Stimulated activated CD4-positive, alpha-beta T cell treated with anti-CD3 and anti-CD28 coated beads, Interleukin-4, amount 100 ng/mL, for 24 hours (primary cell): ENCODE measurements at places on chromosomes 5 and 9.

DNA sequence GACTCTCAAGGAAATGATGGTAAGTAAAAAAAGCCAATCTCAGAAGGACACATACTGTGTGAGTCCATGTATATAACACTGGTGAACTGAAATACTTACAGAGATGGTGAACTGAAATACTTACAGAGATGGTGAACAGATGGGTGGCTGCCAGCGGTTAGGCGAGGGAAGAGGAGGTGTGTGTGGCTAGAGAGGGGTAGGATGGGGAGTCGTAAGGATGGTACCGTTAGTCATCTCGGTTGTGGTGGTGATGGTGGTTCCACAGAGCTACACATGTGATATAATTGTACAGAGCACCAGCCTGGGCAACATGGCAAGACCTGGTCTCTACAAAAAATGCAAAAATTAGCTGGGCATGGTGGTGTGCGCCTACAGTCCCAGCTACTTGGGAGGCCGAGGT is 113.6 kb upstream of the RAPGEF1 start:
- peak; percentile 16 for DNase-seq

DNA sequence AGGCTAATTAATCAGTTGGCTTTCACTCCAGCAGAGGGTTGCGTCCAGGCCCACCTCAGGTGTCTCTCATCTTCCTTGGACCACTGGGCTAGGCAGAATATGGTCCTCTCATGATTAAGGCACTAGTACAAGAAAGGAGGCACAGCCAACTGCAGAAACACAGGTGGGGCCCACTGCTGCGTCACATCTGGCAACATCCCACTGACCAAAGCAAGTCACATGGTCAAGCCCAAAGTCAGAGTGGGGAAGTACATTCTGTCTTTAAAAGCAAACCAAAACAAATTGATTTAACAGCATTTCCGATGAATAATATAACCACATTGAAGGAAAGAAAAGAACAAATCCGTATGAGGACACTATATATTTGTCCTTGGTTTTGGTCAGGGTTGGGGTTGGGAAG is 28.0 kb upstream of the UBTD2 start:
- no peak for DNase-seq

DNA sequence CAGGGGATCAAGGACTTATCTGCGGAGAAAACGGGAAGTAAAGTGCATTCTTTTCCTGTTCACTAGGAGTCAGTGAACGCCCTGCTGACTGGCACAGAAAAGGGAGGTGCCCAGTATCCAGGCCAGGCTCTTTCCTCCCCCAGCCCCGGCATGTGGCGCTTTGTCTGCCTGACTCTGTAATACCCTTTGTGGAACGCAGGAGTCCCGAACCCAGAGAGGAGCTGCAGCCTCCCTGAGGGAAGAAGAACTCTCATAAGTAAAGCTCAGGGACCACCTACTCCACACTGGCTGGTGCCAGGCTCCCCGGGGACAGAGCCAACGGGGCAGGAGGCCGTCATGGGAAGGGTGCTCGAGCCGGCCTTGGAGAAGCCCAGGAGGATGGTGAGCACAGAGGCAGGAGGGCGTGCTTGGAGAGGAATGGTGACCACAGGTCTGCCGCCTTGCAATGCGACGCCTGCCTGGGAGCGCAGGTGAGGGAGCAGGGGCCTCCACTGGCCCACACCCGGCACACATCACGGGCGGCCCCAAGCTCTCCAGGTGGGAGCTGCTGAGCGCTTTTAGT is 31.5 kb downstream of the VAV2 start:
- no peak for DNase-seq

- no peak for DNase-seq
Observed at GRCh38 chr5:169350016-169350415, 49.1 kb upstream of the SLIT3 start.

GRCh38 chr5:1919209-1919566 is 36.5 kb upstream of the IRX4 start:
- DNase-seq: no peak

- no peak for DNase-seq
Observed at GRCh38 chr5:148224117-148224742, 14.1 kb upstream of the MARCOL start.

GRCh38 chr5:125489146-125489545 is 742.7 kb upstream of the ZNF608 start:
- no peak for DNase-seq

- no peak for DNase-seq
Observed at GRCh38 chr5:122316656-122317055, 4.6 kb downstream of the SNCAIP start.

DNA sequence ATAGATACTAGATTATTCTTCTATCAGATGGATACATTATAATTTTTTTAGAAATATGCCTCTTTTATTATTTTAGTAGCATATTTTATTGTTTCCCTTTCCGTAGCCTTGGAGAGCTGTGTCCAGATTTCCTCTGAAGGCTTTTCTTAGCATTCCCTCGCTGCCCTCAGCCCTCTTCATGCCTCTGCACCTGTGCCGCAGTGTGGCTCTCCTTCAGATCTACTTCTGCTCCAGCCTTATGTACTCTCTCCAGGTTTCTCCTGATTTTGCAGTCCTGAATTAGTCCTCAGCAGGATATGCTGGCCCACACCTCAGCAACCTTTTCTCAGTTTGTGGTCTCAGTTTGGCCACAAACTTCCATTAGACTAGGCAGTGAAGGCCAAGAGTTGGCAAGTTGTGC is 1052.0 kb downstream of the TAF11L14 start:
- no peak for DNase-seq

GRCh38 chr9:72384710-72385485 is 19.9 kb upstream of the ZFAND5 start:
- no peak for DNase-seq

DNA sequence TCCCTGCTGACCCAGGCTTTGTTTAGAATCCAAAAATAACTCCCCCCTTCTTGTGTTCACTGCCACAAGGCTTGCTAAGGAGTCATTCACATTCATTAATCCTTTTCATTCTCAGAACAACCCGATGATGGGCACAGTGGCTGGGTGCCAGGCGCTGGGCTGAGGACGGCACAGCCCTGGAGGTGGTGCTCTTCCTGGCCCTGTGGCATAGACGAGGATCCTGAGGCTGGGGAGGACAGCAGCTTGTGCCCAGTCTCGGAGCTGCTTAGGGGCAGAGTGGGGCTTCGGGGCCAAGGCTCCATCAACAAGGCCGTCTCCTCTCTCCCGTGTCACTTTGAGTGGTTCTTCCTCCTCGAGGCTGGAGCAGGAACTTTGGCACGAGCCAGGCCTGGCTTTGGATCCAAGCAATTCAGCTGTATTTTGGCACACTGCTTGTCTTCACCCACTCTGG is 166.7 kb downstream of the TTLL11 start:
- DNase-seq: no peak

GRCh38 chr5:139413153-139413552 is 9.3 kb upstream of the SPATA24 start:
- DNase-seq: no peak

DNA sequence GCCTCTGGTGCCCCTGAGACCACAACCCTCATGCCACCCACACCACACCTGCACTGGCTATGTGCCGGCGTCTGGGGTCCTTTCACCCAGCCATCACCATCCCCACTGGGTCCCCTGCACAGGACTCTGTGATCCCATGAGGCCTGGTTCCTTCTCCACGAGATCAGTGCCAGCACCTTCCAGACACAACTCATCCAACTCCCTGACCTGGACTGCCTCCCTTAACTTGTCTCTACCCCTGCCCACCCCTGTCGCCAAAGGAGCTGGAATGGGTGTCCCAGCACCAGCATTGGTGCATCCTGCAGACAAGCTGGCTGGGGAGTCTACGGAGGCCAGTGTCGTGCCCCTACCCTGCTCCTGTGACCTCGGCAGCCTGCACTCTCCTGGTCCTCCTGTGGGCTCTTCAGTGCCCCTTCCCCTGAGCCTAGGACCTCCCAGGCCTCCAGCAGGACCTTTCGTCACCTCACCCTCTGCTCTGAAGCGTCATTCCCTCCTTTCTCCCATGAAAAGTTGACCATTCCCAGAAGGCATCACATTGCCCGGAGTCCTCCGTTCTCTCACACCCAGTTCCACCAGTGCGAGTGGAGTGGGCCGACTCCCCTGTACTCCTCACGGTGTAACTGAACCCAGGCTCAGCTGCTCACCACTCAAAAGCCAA is 87.7 kb downstream of the NSUN2 start:
- no peak for DNase-seq

DNA sequence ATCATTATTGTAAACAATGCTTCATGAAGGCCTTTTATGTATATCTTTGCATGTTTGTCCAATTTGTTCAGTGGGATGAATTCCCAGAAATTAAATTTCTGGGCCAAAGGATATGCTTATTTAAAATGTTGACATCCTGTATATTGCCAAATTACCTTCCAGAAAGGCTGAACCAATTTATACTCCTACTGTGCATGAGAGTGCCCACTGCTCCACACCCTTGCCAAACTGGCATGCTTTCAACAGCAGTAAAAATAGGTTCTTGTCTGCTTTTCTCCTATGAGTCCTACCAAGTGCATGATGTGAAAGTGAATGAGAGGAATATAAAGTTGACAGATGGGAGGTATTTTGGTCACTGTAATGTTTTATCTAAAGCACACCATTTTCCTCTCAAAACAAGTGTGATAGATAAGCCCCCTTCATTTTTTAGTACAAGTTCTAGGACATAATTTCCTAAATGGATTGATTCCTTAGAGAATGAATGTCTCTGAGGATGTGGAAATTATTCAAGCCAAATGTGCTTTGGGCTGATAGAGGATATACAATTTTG is 70.5 kb upstream of the ERBIN start:
- DNase-seq: no peak

GRCh38 chr5:32842813-32843530 is 131.9 kb downstream of the NPR3 start:
- no peak for DNase-seq

GRCh38 chr5:135399794-135400542 is 937 bp upstream of the MACROH2A1 start:
- no peak for DNase-seq

- no peak for DNase-seq
Observed at GRCh38 chr5:71924980-71925379, 182.3 kb upstream of the MAP1B start.

- DNase-seq: no peak
Observed at GRCh38 chr5:27313549-27313948, 275.2 kb upstream of the CDH9 start.

- DNase-seq: no peak
Observed at GRCh38 chr9:68513385-68513784, 27.3 kb downstream of the TMEM252 start.

DNA sequence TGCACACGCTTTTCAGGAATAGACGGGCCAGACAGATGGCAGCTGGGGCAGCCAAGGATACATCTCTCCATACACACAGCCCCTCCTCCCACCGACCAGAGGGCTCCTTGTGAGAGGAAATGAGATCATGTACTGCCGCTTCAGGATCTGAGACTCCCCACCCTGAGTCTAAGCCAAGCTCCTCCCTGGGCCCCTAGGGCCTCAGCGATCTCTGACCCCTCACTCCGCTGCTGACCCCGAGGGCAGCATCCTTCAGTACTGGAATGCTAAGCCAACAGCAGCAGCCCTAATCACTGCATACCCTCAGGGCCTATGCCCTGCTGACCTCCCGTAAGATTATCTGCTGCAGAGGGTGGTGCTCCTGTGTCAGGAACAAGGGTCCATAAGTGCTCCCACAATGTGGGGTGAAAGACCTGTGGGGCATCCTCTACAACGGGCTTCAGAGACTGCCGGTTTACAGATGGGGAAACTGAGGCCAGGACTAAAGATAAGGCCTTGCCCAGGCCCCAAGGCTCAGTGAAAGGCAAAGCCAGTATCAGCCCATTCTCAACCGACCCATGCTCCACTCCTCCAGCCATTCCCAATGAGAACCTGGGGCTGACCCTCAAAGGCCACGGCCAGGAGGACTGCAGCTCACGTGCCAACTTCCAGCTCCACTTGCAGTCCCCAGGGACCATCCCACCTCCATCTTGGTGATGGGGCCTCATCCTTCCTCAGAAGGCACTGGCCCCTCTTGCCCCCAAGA is 37.5 kb downstream of the BICD2 start:
- no peak for DNase-seq

GRCh38 chr9:77384406-77384805 is 207.1 kb downstream of the VPS13A start:
- DNase-seq: no peak

DNA sequence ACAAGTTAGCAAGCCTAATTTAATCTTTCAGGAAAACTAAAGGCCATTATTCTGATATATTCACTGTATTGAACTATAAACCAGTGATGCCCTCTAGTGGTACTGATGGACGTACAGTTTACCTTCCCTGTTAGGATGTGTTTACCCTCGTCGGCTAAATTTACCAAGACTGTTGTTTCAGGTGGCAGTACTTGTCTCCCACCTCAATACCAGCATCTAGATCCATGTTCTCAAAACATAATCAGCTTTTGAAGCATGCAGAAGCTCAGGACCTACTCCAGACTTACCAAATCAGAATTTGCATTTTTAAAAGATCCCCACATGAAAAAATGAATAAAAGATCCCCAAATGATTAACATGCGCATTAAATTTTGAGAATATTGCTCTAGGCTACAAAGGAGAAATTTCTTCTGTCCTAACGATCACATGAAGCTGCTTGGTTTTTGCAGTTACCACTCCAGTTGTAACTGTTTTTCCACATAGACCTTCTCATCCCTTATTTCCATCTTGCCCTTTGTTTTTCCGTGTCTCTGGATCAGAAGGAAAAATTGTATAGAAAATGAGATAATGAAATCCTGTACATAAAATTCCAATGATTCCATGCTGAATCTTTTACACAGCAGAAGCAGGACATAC is 3.2 kb upstream of the BAAT start:
- DNase-seq: no peak

- DNase-seq: no peak
Observed at GRCh38 chr5:150184990-150185912, 4.6 kb upstream of the SLC6A7 start.

DNA sequence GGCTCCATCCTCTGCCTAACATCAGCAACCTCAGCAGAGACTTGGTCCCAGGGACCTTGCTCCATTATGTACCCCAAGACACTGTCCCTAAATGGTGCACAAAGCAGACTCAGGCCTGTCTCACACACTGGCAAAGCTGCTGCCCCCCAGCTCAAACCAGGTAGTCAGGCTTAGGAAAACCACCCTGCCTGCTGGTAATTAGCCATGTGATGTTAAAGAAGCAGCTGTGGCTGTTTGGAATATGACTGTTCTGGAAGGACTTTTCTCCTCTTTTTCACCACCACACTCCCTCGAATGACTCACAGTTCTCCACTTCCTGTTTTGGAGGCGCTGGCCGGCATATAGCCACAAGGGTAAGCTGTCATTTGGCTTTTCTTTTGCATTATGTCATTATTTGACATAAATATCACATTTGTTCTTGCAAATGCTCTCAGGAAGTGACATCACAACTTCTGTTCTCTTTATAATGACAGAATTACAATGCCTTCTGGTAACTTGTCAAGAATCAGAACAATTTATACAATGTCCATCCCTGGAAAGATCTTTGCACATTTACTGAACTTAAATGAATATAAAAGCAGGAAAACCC is 113.9 kb downstream of the SUSD1 start:
- DNase-seq: peak; percentile 25

DNA sequence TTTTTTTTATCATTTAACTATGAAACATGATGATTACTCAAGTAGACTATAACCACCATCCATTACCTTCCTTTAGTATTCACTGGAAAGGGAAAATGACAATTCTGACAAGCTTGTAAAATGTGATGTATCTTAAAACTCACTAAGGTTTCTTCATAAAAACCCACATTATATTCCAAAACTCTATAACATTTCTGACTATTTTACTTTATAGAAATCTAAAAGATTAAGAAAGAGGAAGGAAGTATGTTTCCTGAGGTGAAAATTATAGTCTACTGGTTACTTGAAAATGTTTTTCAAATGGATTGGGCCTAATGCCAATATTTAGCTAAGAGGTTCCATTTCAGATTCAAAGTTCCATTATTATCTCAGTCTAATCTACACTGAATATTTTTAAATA is 1982.2 kb upstream of the C9orf72 start:
- no peak for DNase-seq

GRCh38 chr5:43993634-43994351 is 390.8 kb downstream of the NNT start:
- DNase-seq: no peak
